ENCODE measurements at places on chromosomes 6 and 20. TPM values are rescaled to one million over a fixed set of nuclear protein-coding genes. Genes with fewer than 3 reads are reported as not detected.

The SLC12A5 gene
- not detected for total RNA-seq

The MPC1 gene
- total RNA-seq = 39.3 TPM

The LMBRD1 gene
- 17.3 TPM for total RNA-seq

The HLA-DPA1 gene
- 69.8 TPM for total RNA-seq

The WASF1 gene
- total RNA-seq = 1.8 TPM

The ACSS1 gene
- total RNA-seq = 24.8 TPM

The UNC93A gene
- total RNA-seq = not detected

The RING1 gene
- total RNA-seq = 47.0 TPM

The FOXS1 gene
- not detected for total RNA-seq

The SUMO4 gene
- total RNA-seq = 3.9 TPM

The AGER gene
- 11.9 TPM for total RNA-seq

The ATP6V1G2 gene
- total RNA-seq = 2.0 TPM

The COL21A1 gene
- total RNA-seq = not detected

The LHFPL5 gene
- total RNA-seq = not detected

Measured in CD8-positive, alpha-beta memory T cell (primary cell).